BE2C (cell line): ENCODE measurements at places on chromosomes 11 and 22.

- no peak for DNase-seq
Observed at GRCh38 chr22:44603767-44604166, 98.2 kb upstream of the PRR5 start.

GRCh38 chr11:104098555-104098954 lies 62.1 kb downstream of the DDI1 start:
- no peak for DNase-seq

DNA sequence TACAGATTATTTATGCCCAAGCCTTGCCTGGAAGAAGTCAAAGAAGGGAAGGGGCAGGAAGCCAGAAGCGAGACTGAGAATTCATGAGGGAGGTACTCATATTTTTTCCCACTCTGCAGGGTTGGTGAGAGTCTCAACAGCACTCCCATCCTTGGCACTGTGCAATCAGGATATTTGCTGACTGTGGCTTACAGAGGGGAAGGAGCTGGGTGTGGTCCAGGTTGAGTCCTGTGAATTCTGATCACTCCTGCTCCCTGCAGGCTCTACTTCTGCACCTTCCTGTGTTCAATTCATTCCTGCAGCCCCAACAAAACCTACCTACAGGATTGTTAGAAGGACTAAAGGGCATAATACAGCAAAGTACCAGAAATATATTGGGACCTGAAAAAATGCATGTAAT lies 530.5 kb downstream of the INSC start:
- no peak for DNase-seq

DNA sequence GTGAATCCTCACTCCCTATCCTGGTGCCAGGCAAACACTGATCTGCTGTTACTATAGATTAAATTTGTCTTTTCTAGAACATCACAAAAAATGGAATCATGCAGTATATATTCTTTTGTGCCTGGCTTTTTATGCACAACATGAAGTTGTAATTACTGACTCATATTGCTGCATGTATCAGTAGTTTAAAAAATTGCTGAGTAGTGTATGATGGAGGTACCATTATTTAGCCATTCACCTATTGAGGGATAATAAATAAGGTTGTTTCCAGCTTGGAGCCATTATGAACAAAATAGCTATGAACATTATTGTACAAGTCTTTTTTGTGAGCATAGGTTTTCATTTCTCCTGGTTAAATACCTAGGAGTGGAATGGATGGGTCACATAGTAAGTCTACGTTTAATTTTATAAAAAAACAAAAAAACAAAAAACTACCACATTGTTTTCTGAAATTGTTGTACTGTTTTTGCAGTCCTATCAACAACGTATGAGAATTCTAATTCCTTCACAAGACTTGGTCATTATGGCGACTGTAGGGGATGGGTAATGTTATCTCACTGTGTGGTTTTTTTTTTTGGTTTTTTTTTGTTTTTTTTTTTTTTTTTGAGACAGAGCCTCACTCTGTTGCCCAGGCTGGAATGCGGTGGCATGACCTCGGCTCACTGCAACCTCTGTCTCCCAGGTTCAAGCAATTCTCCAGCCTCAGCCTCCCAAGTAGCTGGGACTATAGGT lies 111.6 kb downstream of the USP35 start:
- DNase-seq: no peak

DNA sequence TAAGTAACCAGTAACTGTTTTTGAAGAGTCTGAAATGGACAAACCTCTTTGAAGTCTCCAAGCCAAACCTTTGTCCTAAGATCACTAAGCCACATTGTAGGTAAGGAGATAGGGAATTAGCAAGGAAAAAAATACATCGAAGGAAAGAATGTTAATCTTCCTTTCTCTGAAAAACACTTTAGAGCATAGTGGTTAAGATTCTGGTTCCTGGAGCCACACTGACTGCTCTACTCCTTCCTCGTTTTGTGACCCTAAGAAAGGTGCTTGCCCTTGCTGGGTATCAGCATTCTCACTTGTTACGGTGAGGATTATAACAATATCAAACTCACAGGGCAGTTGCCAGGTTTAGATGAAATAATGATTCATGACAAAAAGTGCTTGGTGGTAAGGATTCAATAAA lies 104.0 kb downstream of the SIK3 start:
- DNase-seq: no peak

GRCh38 chr11:369336-370018 lies at the start of gene B4GALNT4:
Gene B4GALNT4 (plus strand): TSS chr11:369499. CDS start chr11:369804, 305 bp downstream.
- no peak for DNase-seq

DNA sequence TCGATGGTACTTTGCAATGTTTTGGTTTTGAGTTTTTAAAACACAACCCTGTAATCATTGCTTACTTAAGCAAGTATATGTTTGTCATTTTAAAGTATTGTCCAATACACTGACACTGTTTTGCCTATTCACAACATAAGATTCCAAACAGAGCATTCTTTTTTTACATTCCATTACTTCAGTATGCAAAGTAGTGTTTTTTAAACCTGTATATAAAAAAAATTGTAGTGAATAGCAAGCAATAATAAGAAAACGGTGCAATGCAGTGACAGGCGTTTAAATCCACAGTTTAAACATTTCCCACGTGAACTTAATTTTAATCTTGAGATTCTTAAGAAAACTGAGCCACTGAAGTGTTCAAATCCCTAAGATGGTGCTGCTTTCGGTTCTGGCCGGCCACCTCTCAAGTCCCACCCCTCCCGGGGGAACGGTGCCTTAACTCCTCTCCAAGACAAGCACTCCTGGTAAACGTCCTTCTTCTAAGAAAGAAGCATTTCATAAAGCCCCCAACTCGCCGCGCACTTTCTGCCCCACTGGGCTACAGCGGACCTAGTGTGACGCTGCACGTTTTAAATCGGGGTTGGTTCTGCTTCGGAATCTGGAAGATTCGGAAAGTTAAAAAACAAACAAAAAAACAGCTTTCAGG lies 2.9 kb downstream of the PGR start:
- no peak for DNase-seq

- no peak for DNase-seq
Observed at GRCh38 chr11:129280027-129280811, 88.1 kb upstream of the ARHGAP32 start.

- peak; percentile 4 for DNase-seq
Observed at GRCh38 chr11:31340903-31341572, 28.5 kb downstream of the DCDC1 start.

DNA sequence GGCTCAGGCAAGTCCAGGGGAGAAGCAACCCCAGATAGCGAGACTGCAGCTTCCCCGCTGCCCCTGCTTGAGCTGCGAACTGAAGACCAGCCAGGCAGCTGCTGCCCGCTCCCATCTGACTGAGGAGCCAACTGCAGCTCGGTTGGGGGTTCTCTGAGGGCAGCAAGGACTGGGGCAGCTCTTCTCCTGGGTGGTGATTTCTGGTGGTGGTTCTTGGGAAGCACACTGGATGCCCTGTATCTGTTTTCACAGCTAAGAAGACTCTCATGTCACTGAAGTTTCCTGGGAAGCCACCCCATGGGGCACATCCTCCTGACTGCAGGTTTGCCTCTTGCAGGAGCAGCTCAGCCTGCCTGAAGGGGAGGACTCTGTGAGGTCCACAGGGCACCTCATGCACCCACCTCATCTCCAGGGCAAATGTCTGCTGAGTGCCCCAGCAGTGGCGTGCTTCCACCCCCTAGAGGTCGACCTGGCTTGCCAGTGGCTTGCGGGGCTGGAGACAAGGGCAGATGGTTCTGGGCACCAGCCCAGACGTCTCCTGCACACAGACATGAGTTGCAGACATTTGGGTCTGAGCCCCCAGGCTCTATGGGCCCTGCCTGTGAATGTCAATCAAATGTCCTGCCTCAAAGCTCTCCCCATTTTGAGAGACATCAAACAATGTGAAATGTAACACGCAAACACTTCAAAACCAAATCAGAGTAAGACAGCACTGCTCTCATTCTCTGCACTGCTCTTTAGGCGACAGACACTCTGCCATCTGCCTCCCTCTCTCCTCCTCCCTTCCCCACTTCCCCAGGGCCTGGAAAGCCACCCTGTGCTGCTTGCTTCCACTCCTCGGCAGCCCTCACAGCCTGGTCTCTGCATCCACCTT lies 800.9 kb downstream of the BRD1 start:
- DNase-seq: no peak
